ENCODE measurements at places on chromosomes 12 and 14. TPM values are rescaled to one million over a fixed set of nuclear protein-coding genes. Genes with fewer than 3 reads are reported as not detected.

GRCh38 chr14:22829661-22830442 lies at the start of gene MRPL52:
TSS of gene MRPL52 (plus strand) at chr14:22829887. CDS start at chr14:22829913, 26 bp downstream.
- peak; percentile 85 for DNase-seq
- no peaks in the 10 kb centered on the region for H3K27me3 ChIP-seq
- peak within 1 kb of the TSS; percentile 91 for H3K27ac ChIP-seq
- H3K4me3 ChIP-seq = peak within 1 kb of the TSS; percentile 95

DNA sequence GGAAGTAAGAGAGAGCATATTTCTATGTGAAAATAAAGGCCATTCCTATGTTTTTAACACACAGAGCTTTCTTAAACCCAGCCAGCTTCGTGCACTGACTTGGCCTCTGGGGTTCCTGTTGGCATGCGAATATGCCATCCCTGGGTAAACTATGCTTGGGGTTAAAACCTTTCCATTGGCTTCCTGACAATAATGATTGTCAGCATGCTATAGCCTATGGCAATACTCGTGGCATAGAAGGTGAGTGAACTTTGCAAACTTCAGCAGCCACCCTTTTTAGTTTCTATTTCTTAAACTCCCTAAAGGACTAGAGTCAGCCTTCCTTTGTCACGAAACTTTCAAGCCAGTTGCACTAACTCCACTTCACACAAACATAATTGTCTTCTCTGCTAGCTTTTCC lies 148.4 kb upstream of the RGS6 start:
- no peaks in the 10 kb centered on the region for H3K4me1 ChIP-seq
- no peaks in the 10 kb centered on the region for H3K36me3 ChIP-seq
- no peak overlapping the region for H3K4me3 ChIP-seq
- H3K27ac ChIP-seq = no peak overlapping the region
- H3K27me3 ChIP-seq = no peaks in the 10 kb centered on the region

- DNase-seq = no peak
- no peak overlapping the region for H3K27ac ChIP-seq
- no peaks in the 10 kb centered on the region for H3K36me3 ChIP-seq
- no peaks in the 10 kb centered on the region for H3K27me3 ChIP-seq
Measured at GRCh38 chr12:45214071-45214470, 1.8 kb upstream of the ANO6 start.

HOXC12 gene
- not detected for total RNA-seq

GRCh38 chr12:39619316-39619659 lies 315 bp downstream of the ABCD2 start:
- no peak for DNase-seq
- H3K4me3 ChIP-seq = peak overlapping the region; percentile 71

DNA sequence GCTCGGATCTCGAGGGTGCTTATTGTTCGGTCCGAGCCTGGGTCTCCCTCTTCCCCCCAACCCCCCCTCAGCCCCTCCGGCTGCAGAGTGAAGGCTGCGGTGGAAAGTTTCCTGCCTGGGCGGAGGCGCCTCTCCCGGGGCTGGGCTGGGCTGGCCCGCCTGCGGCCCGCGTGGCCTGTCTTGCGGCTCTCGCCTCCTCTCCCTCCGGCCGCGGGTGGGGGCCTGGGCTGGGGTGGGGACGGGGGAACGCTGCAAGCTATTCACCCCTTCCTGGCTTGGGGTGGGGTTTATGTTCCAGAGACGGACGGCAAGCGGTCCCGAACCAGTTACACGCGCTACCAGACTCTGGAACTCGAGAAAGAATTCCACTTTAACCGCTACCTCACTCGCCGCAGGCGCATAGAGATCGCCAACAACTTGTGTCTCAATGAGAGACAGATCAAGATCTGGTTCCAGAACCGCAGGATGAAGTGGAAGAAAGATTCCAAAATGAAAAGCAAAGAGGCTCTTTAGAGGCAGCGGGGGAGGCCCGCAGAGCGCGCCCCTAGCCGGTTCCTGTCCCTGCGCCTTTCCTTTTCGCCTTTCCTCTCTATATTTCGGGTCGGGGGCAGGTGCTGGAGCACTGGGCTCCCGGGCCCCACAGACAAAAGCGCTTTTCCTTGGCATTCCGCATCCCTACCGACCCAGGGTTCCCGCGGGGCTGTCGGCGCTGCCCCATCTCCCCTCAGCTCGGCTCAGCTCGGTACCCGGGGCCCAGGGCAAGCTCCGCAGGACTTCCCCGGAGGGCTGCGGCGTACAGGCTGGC lies 1.3 kb downstream of the HOXC5 start:
- H3K4me1 ChIP-seq = peaks cover 15% of the 10 kb centered on the region
- DNase-seq = no peak
- H3K36me3 ChIP-seq = no peaks in the 10 kb centered on the region
- no peak overlapping the region for H3K4me3 ChIP-seq

DNA sequence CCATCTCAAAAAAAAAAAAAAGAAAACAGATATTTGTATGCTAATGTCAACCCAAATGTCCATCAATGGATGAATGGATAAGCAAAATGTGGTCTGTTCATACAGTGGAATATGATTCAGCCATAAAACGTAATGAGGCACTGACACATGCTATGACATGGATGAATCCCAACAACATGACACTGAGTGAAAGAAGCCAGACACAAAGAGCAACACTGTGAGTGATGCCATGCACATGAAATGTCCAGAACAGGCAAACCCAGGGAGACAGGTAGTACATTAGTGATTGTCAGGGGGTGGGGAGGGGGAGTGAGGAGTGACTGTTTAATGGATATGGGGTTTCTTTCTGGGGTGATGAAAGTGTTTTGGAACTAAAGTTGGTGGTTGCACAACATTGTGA lies 50.2 kb downstream of the ARL6IP4 start:
- peaks cover 5% of the 10 kb centered on the region for H3K36me3 ChIP-seq
- no peak overlapping the region for H3K4me3 ChIP-seq
- no peak for DNase-seq
- H3K4me1 ChIP-seq = peaks cover 16% of the 10 kb centered on the region

GRCh38 chr12:10771132-10771733 lies 31.2 kb downstream of the TAS2R7 start:
- no peak overlapping the region for H3K27ac ChIP-seq
- H3K27me3 ChIP-seq = peaks cover 12% of the 10 kb centered on the region
- DNase-seq = no peak
- no peak overlapping the region for H3K4me3 ChIP-seq

DNA sequence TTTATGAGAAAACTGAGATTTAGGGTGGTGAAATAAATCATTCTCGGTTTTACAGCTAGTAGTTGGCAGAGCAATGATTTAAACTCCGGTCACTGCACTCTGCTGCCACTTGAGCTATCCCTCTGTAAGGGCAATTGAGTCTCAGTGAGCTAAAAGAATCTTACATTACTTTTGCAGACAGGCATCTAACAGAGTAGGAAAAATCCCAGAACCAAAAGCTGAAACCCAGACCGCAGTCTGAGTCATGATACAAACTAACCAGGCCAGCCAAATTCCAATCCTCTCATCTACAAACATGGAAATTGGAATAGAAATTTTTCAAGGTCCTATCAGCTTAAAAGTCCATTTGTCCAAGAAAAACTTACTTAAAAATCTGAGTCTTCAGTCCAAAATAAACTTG lies 73.7 kb downstream of the ANKS1B start:
- H3K36me3 ChIP-seq = no peaks in the 10 kb centered on the region
- no peaks in the 10 kb centered on the region for H3K4me1 ChIP-seq
- DNase-seq = no peak
- H3K27ac ChIP-seq = no peak overlapping the region

DNA sequence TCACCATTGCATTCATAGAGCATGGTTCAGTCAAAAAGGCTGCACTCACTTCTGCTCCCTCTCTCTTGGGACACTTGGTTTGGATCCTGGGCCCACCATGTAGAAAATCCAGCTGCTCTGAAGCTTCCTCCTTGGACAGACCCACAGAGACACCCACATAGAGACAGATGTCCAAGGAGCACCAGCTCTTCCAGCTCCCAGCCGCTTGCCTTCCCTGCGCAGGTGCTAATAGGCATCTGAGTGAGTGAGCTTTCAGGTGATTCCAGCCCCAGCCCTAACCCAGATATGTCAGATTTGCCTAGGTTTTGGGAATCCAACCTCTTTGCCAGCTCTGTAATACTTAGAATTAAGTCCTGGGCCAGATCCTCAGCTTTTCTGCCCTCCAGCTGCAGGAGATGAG lies 38.6 kb downstream of the DLK1 start:
- no peaks in the 10 kb centered on the region for H3K36me3 ChIP-seq
- H3K4me1 ChIP-seq = no peaks in the 10 kb centered on the region
- H3K27me3 ChIP-seq = no peaks in the 10 kb centered on the region
- DNase-seq = no peak

- H3K27ac ChIP-seq = no peak overlapping the region
- no peaks in the 10 kb centered on the region for H3K27me3 ChIP-seq
- no peak overlapping the region for H3K4me3 ChIP-seq
- H3K4me1 ChIP-seq = no peaks in the 10 kb centered on the region
- DNase-seq = no peak
- H3K36me3 ChIP-seq = no peaks in the 10 kb centered on the region
Measured at GRCh38 chr12:38291160-38291559, 25.4 kb upstream of the ALG10B start.

CMTM5 gene
- not detected for total RNA-seq

- no peaks in the 10 kb centered on the region for H3K36me3 ChIP-seq
- H3K27ac ChIP-seq = peak overlapping the region; percentile 98
- H3K4me3 ChIP-seq = peak overlapping the region; percentile 72
- peaks cover 53% of the 10 kb centered on the region for H3K4me1 ChIP-seq
- no peaks in the 10 kb centered on the region for H3K27me3 ChIP-seq
Measured at GRCh38 chr14:51846631-51847488, 13.6 kb upstream of the GNG2 start.

TMEM233 gene
- not detected for total RNA-seq

RFX4 gene
- total RNA-seq = not detected

DNA sequence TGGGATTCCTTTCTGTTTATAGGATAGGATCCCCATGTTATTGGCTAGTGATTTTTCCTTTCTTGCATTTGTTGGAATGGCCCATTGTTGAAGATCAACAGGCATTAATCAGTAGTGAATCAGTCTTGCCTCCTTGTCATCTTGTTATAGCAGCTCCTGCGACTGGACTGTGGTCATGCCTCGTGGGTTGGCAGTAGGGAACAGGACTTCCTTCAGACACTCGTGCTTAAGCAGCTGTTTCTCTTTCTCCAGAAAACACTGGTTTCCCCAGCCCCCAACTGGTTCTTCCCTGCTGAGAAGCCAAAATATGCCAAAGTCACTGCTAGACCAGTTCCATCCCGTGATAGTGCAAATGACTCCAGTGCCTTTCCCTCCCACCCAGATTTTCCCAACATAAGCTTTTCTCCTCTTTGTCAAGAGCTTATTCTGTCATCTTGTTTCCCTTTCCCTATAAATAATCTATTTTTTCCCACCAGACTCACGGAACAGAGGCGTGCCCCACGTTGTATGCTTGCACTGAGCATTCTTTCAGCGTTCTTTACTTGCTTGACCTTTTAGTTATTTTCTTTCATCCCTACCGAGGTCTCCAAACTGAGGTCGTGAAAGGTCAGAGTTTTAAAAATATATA lies 83.5 kb downstream of the SAMD4A start:
- H3K27ac ChIP-seq = no peak overlapping the region
- no peaks in the 10 kb centered on the region for H3K4me1 ChIP-seq
- peaks cover 3% of the 10 kb centered on the region for H3K27me3 ChIP-seq
- no peak overlapping the region for H3K4me3 ChIP-seq
- no peak for DNase-seq

PLXNC1 gene
- 5.0 TPM for total RNA-seq

- no peak overlapping the region for H3K4me3 ChIP-seq
- no peaks in the 10 kb centered on the region for H3K36me3 ChIP-seq
- DNase-seq = no peak
- no peaks in the 10 kb centered on the region for H3K27me3 ChIP-seq
Measured at GRCh38 chr12:129534966-129535750, 368.7 kb downstream of the TMEM132D start.

DNA sequence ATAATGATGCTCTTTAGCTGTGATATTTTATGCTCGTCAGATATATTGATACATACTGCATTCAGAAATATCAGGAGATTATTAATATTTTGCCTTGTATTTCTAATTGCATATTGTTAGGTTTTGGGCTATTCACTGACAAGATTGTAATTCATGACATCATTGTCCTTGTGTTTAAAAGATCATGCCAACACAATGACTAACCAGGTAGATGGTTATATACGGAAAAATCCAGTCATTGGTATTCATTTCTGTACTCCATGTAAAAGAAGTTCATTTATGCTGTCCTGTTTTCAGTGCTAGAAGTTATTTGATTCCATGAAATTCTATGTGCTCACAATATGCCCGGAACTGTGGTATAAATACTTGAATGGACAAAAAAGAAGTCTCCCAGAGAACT lies 107.5 kb downstream of the KITLG start:
- H3K36me3 ChIP-seq = no peaks in the 10 kb centered on the region
- H3K4me1 ChIP-seq = no peaks in the 10 kb centered on the region
- no peak for DNase-seq
- H3K27ac ChIP-seq = no peak overlapping the region
- no peak overlapping the region for H3K4me3 ChIP-seq

DNA sequence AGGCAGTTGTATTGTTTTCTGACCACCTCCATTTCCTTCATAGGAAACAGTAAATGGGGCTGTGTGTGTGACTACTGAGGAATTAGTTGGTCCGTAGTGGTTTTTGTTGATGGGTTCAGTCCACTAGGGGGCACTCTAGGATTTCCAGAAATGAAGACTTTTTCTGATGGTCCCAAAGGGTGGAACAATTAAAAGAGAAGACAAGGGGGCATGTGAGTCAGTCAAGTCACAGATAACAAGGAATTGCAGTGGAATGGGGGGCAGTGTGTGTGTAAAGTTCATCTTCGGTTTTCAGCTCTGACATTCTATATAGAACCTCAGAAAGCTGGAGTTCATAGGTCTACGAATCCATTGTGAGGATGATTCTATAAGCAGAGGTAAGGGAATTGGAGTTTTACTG lies 186.6 kb upstream of the OR4E1 start:
- no peaks in the 10 kb centered on the region for H3K4me1 ChIP-seq
- DNase-seq = peak; percentile 46
- H3K4me3 ChIP-seq = no peak overlapping the region
- H3K27ac ChIP-seq = no peak overlapping the region

KRT75 gene
- not detected for total RNA-seq

SLC4A8 gene
- total RNA-seq = 2.2 TPM

KRT83 gene
- total RNA-seq = not detected

- no peak overlapping the region for H3K27ac ChIP-seq
- H3K27me3 ChIP-seq = no peaks in the 10 kb centered on the region
- no peaks in the 10 kb centered on the region for H3K36me3 ChIP-seq
- no peaks in the 10 kb centered on the region for H3K4me1 ChIP-seq
- H3K4me3 ChIP-seq = no peak overlapping the region
- no peak for DNase-seq
Measured at GRCh38 chr14:83044001-83044400, 1510.3 kb upstream of the SEL1L start.

- H3K4me1 ChIP-seq = peaks cover 32% of the 10 kb centered on the region
- no peaks in the 10 kb centered on the region for H3K27me3 ChIP-seq
- H3K36me3 ChIP-seq = no peaks in the 10 kb centered on the region
- no peak for DNase-seq
Measured at GRCh38 chr12:121653999-121654398, 15.5 kb downstream of the MORN3 start.

Data from CD8-positive, alpha-beta memory T cell (primary cell).